ENCODE measurements at places on chromosomes 16 and 17. TPM values are rescaled to one million over a fixed set of nuclear protein-coding genes. Genes with fewer than 3 reads are reported as not detected.
A peak's percentile ranks its signal among the peaks of the same experiment; 100 is the strongest.

Gene NLRC3
- 0.58 TPM for polyA plus RNA-seq

Gene C16orf46
- 1.4 TPM for polyA plus RNA-seq

GRCh38 chr17:82314727-82315605 is 2.4 kb downstream of the CD7 start:
- no peak overlapping the region for H3K4me3 ChIP-seq
- peaks cover 4% of the 10 kb centered on the region for H3K4me1 ChIP-seq
- no peak for DNase-seq
- no peak overlapping the region for H3K27ac ChIP-seq
- no peaks in the 10 kb centered on the region for H3K27me3 ChIP-seq

GRCh38 chr17:16470265-16470664 is 21.7 kb downstream of the LRRC75A start:
- H3K4me3 ChIP-seq: no peak overlapping the region
- no peaks in the 10 kb centered on the region for H3K4me1 ChIP-seq
- no peak overlapping the region for H3K27ac ChIP-seq
- no peaks in the 10 kb centered on the region for H3K27me3 ChIP-seq
- DNase-seq: no peak

Gene TEX19
- polyA plus RNA-seq: not detected

DNA sequence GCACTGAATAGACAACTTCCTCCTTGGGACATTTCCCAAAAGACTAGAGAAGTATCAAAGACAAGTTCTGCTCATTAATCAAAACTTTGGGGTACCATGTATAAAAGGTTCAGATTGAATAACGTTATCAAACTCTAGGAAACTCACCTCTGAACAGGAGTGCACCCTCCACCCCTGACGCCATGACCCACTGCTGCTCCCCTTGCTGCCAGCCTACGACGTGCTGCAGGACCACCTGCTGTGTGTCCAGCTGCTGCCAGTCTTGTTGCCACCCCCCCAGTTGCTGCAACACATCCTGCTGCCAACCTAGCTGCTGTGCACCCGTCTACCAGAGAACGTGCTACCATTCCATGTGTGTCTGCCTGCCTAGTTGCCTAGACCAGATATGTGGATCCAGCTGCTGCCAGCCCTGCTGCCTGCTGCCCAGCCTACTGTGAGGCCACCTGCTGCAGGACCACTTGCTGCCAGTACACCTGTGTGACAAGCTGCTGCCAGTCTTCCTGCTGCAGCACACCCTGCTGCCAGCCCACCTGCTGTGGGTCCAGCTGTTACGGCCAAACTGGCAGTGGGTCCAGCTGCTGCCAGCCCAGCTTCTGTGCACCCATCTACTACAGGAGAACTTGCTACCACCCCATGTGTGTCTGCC is 13.8 kb upstream of the KRTAP9-2 start:
- H3K4me1 ChIP-seq: no peaks in the 10 kb centered on the region
- no peaks in the 10 kb centered on the region for H3K36me3 ChIP-seq
- DNase-seq: no peak
- H3K27me3 ChIP-seq: no peaks in the 10 kb centered on the region

Gene CCL3
- 2.1 TPM for polyA plus RNA-seq

GRCh38 chr17:66987059-66987616 is 22.6 kb downstream of the CACNG4 start:
- no peaks in the 10 kb centered on the region for H3K36me3 ChIP-seq
- H3K27ac ChIP-seq: no peak overlapping the region
- DNase-seq: no peak

DNA sequence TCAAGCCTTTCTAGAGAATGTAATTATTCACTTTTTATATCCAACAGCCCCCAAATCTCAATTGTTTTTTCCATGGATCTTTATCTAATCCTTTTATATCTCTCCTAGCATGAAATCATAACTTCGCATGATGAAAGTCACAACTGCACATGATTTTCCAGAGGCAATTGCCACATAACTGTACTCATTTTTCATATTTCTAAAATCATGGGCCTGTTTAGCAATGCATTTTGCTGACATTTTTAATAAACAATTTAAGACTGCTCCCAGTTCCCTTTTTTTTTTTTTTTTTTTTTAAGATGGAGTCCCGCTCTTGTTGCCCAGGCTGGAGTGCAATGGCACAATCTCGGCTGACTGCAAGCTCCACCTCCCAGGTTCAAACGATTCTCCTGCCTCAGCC is 83.5 kb downstream of the VMP1 start:
- no peak for DNase-seq
- H3K4me1 ChIP-seq: peaks cover 9% of the 10 kb centered on the region
- no peaks in the 10 kb centered on the region for H3K36me3 ChIP-seq
- no peak overlapping the region for H3K27ac ChIP-seq

Gene KRTAP4-9
- polyA plus RNA-seq: not detected

DNA sequence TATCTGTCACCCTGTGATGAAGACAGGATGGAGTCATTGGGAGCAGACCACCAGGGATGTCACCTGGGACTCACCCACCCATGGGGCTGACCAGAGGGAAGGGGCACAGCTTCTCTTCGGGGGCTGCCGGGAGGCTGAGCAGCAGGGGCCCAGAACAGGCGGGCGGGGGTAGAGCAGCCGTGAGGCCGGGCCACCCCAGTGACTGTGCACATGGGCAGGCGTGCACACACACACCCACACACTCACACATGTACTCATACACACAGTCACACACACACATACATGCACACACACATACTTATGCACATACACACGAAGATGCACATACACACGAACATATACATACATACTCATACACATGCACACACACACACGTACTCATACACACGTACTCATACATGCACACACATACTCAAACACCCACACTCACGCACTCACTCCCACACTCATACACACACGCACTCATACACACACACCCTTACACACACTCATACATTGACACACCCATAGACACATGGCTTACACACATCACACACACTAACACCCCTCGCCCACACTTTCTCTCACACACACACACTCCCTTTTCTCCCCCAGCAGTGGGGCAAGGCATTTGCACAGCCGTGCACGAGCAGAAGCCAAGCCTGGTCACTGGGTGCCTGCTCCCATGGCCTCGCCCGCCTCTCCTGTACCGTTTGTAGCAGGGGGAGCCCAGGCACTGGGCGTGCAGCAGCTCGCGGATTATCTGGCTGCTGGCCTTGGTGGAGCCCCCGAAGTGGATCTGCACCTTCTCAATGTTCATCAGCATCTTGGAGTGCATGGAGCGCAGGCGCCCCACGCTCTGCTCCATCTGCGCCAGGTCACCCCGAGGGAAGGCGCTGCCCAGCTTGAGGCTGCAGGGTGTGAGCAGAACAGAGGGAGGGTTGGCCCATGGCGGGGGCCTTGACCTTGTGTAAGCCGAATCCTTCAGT is 12.4 kb downstream of the UBALD2 start:
- H3K4me1 ChIP-seq: no peaks in the 10 kb centered on the region
- H3K27me3 ChIP-seq: no peaks in the 10 kb centered on the region
- no peak overlapping the region for H3K4me3 ChIP-seq
- H3K36me3 ChIP-seq: peaks cover 1% of the 10 kb centered on the region

Gene ASB16
- polyA plus RNA-seq: 0.02 TPM

- no peak for DNase-seq
- no peak overlapping the region for H3K4me3 ChIP-seq
- H3K4me1 ChIP-seq: no peaks in the 10 kb centered on the region
These were observed 9.8 kb upstream of the CMTM3 start for GRCh38 chr16:66594739-66595138.

Gene CD300E
- 0.21 TPM for polyA plus RNA-seq

Gene NOXO1
- polyA plus RNA-seq: not detected

Gene TBC1D28
- not detected for polyA plus RNA-seq

DNA sequence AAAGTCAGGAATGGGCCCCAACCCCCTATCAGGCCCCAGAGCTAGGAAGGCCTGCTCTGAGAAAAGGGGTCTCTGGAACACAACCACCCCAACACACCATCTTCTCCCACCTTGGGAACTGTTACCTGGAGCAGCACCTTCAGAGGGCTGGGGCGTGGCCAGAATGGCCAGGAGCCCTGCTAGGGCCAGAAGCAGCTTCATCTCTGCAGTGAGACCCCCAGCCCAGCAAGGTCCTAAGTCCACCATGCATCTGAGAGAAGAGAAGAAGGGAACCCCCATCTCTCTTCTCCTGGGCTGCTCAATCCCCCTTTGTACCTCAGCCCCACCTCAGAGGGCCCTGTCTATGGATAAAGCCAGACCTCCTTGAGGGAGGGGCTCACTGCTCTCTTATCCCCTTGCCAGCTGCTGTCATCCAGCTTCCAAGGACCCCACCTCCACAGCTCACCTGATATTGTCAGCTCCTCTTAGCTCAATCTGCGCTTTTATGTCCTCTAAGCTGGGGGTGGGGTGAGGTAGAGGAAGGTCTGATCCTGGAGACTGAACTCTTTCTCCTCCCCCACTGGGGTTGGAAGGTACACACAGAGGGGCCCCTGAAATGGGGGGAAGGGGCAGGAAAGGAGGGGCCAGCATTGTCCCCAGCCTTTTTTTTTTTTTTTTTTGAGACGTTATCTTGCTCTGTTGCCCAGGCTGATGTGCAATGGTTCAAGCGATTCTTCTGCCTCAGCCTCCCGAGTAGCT is at the start of gene MPO:
TSS of gene MPO (minus strand) at position 456 of the 738 bp plus-strand sequence. CDS start at position 279, 177 bp downstream.
- peaks cover 9% of the 10 kb centered on the region for H3K4me1 ChIP-seq
- H3K27me3 ChIP-seq: peaks cover 3% of the 10 kb centered on the region
- no peaks in the 10 kb centered on the region for H3K36me3 ChIP-seq

GRCh38 chr17:77036841-77037381 is 103.9 kb upstream of the SEC14L1 start:
- no peak overlapping the region for H3K27ac ChIP-seq
- no peak overlapping the region for H3K4me3 ChIP-seq
- H3K4me1 ChIP-seq: no peaks in the 10 kb centered on the region
- no peak for DNase-seq

GRCh38 chr17:32276171-32276601 is 10.6 kb downstream of the RHBDL3 start:
- no peak overlapping the region for H3K27ac ChIP-seq
- DNase-seq: no peak
- no peak overlapping the region for H3K4me3 ChIP-seq

Gene CYBC1
- 45.6 TPM for polyA plus RNA-seq

- peak overlapping the region; percentile 66 for H3K4me3 ChIP-seq
- DNase-seq: no peak
These were observed 1.3 kb downstream of the C17orf58 start for GRCh38 chr17:67994817-67995569.

- no peaks in the 10 kb centered on the region for H3K36me3 ChIP-seq
- H3K4me3 ChIP-seq: no peak overlapping the region
- no peaks in the 10 kb centered on the region for H3K4me1 ChIP-seq
- no peak overlapping the region for H3K27ac ChIP-seq
- no peak for DNase-seq
These were observed 35.5 kb downstream of the C16orf78 start for GRCh38 chr16:49409121-49409520.

Gene FBXW10
- polyA plus RNA-seq: 0.25 TPM

DNA sequence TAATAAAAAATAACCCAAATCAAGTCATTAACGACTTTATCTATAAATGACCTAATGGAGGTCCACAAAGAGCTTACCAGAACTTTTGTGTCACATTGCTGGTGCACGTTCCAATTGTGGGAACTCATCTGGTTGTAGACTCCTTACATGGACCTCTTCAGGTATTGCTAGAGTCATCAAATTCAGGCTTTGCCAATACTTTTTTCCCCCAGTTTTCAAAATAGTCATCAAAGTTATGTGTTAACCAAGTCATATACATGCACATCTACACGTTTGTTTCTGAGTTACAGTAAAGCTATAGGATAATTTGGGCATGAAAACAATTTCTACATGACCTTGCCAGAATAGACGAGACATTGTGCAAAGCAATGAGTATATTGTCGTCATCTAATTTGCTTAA is 76.2 kb upstream of the ADAMTS18 start:
- H3K4me1 ChIP-seq: no peaks in the 10 kb centered on the region
- H3K4me3 ChIP-seq: no peak overlapping the region
- DNase-seq: no peak
- no peaks in the 10 kb centered on the region for H3K36me3 ChIP-seq
- H3K27me3 ChIP-seq: peaks cover 7% of the 10 kb centered on the region

Gene EVPLL
- polyA plus RNA-seq: 1.0 TPM

DNA sequence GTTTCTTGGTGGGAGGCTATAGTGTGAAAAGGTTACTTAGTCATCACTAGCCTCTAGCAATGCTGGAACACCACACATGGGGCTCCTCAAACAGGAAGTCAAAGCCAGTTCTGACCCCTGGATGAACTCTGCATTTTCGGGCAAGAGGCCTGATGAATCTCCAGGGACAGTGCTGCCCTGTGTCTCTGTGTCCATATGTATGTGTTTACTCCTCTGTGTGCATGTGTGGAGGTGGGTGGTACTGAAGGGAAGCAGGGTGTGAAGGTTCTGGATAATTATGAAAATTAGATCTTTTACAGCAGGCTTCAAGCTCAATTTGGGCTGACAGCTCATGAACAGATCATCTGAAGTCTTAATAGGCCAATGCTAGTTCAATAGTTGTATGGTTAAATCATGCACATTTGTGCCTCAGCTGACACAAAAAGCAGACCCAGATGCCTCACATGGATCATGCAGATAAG is 133.6 kb downstream of the SNX11 start:
- DNase-seq: no peak
- H3K4me1 ChIP-seq: no peaks in the 10 kb centered on the region
- H3K36me3 ChIP-seq: no peaks in the 10 kb centered on the region
- no peak overlapping the region for H3K4me3 ChIP-seq

GRCh38 chr16:13645601-13646245 is 274.2 kb upstream of the ERCC4 start:
- H3K4me1 ChIP-seq: no peaks in the 10 kb centered on the region
- no peaks in the 10 kb centered on the region for H3K27me3 ChIP-seq
- no peak for DNase-seq
- H3K27ac ChIP-seq: no peak overlapping the region

Gene CACNB1
- polyA plus RNA-seq: 0.22 TPM

DNA sequence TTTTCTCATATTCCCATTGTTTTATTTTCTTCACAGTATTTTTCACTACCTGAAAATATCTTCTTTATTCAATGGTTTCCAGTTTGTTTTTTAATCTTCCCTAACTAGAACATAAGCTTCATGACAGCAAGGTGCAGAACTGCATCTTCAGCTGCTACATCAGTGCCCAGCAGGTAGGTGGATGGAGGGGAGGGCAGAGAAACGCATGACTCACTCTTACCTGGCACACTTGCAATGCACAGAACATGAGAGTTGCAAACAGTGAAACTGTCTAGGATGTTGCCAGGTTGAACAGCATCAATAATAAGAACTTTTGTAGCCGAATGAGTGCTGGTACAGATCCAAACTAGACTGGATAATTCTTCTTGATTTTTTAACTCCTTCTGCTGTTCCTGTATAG is 127.1 kb downstream of the SPAG9 start:
- H3K36me3 ChIP-seq: peaks cover 78% of the 10 kb centered on the region
- DNase-seq: no peak
- no peak overlapping the region for H3K27ac ChIP-seq
- no peaks in the 10 kb centered on the region for H3K27me3 ChIP-seq
- H3K4me3 ChIP-seq: no peak overlapping the region

Gene CTRL
- 5.0 TPM for polyA plus RNA-seq
